Germinal center (tissue), 1 donor: ENCODE measurements at places on chromosomes 13 and 19.

- no peak for DNase-seq
Measured at GRCh38 chr19:50962245-50962644, 7.1 kb downstream of the KLK6 start.

DNA sequence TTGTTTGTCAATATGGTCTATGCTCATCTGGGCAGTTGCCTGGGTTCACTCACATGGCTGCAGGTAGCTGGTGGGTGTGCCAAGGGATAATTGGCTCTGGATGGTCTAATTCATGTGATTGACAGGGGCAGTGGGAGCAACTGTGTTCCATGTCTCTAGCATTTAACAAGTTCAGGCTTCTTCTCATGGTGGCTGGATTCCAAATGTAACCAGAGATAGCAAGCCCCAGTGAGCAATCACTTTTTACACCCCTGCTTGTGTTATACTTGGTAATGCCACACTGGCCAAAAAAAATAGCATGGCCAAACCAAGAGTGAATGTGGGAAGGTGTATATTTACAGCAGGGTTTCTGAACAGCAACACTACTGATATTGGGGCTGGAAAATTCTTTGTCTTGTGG is 89.6 kb upstream of the TNFSF11 start:
- DNase-seq: no peak

GRCh38 chr13:29760544-29760943 is 89.9 kb downstream of the UBL3 start:
- DNase-seq: no peak

DNA sequence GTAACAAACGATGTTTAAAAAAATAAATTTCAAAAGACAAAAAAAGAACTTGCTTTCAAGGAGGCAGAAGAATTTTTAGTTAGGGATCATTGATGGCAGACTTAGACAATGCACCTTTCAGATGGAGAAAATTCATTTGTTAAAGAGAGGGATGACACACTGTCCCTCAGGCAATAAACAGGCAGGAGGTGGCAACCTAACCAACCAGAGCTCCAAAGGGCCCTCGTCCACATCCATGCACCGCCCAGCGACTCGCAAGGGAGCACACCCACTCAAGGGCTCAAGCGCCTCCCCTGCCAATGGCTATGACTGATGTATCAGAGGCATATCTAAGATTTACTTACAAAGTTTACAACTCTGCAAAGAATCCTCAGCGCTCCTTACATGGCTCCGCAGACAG is 81.9 kb downstream of the TUBGCP3 start:
- DNase-seq: no peak

- DNase-seq: no peak
Measured at GRCh38 chr19:19256072-19256969, 16.8 kb downstream of the TM6SF2 start.

DNA sequence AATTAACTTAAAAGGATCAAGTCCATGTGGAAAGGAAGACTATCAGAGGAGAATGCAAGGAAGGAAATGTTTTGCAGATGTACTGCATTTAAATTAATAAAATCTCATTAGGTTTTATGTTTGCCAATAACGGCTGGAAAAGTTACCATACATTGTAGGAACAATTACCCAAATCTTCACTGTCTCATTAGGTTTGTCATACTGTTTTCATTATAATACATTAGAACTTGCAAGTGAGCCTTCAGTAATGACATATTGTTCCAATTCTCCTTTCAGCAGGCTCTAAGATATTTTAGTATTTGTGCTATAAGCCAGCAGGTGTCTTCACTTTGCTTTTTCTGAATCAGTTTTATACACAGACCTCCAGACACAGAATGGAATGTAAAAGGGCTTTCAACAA is 661.6 kb upstream of the KLHL1 start:
- no peak for DNase-seq

- no peak for DNase-seq
Measured at GRCh38 chr19:45705115-45705514, 12.6 kb downstream of the QPCTL start.

DNA sequence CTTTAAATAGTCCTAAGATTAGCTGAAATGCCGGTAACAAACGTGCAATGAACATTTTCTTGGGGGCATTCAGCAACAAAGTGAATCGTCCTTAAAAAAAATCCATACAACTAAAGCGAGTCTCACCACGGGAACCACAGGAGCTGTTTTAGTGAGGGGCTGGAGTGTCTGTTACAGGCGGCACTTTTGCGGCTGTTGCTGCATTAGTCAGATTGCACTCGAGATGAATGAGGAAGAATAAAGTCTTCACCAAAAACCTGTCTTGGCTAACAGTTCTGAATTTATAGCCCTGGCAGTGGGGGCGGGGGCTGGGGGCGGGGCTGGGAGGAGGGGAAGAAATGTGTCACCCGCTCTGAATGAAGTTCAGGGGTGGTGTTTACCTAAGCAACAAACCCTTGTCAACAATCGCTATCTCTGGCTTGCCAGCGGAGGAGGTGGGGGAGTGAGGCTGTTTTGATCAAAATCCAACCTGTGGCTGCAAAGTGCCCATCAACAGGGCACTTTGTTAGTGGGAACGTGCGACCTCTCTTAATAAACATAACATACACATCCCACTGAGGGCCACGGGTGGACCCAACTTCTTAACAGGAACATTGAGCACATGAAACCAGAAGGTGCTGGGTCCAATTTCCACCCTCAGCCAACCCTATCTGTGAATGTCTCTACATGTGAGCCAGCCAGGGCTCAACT is 44.5 kb downstream of the RFX2 start:
- no peak for DNase-seq

- DNase-seq: peak; percentile 23
Measured at GRCh38 chr13:32581177-32581786, 5.0 kb upstream of the PDS5B start.

GRCh38 chr13:36275190-36276002 is 22.2 kb downstream of the CCDC169 start:
- DNase-seq: no peak

- no peak for DNase-seq
Measured at GRCh38 chr19:4454747-4455718, 2.6 kb downstream of the UBXN6 start.

DNA sequence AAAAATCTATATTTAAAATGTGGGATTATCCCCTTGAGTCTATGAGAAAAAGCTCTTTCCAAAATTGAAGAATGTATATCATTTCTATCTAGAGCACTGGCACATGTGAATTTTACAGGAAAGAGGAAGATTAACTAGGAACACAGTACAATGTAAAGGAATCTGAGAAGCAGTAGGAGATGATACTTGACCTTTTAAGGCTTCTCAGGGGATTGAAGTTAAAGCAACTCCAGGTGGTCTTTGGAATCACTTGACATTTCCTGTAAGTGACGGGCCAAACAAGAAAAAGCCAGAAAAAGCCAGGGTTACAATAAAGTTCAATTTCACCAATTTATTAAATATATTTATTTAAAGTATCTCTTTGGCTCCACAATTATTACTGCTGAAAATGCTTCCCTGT is 1373.9 kb downstream of the OLFM4 start:
- no peak for DNase-seq

- no peak for DNase-seq
Measured at GRCh38 chr13:27977476-27978300, 8.6 kb upstream of the CDX2 start.

GRCh38 chr13:112740502-112741131 is 50.8 kb downstream of the ATP11A start:
- no peak for DNase-seq

GRCh38 chr19:34365463-34366401 is 736 bp downstream of the GPI start:
- peak; percentile 24 for DNase-seq

DNA sequence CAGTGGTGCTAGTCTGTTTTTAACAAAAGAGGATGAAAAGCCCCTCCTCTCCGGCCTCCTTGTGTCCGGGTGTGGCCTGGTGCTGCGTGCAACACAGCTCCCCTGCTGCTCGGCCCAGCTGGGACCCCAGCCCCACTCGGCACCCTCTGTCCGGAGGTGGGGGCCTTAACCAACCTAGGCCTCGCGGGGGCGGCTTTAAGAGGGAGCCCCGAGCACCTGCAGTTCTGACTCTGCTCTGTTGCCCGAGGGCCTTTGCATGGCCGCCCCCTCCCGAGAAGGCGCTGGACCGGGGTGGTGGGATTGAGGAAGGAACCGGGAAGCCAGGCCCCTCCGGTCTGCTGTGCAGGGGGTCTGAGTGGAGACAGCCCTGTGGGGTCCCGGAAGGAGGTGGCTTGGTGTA is 5.7 kb upstream of the GRIN3B start:
- no peak for DNase-seq

- DNase-seq: no peak
Measured at GRCh38 chr13:111249637-111250360, 70.6 kb upstream of the TEX29 start.

GRCh38 chr19:28793391-28794168 is 419.4 kb downstream of the UQCRFS1 start:
- no peak for DNase-seq

- DNase-seq: no peak
Measured at GRCh38 chr13:39105110-39105509, 66.9 kb downstream of the NHLRC3 start.

- no peak for DNase-seq
Measured at GRCh38 chr19:14748601-14749000, 29.8 kb downstream of the ADGRE2 start.

- DNase-seq: no peak
Measured at GRCh38 chr19:8028951-8029491, 23.5 kb upstream of the CCL25 start.

GRCh38 chr13:74037762-74038161 is 96.4 kb downstream of the KLF12 start:
- no peak for DNase-seq

GRCh38 chr19:4372165-4373012 is 28.0 kb downstream of the SH3GL1 start:
- no peak for DNase-seq

DNA sequence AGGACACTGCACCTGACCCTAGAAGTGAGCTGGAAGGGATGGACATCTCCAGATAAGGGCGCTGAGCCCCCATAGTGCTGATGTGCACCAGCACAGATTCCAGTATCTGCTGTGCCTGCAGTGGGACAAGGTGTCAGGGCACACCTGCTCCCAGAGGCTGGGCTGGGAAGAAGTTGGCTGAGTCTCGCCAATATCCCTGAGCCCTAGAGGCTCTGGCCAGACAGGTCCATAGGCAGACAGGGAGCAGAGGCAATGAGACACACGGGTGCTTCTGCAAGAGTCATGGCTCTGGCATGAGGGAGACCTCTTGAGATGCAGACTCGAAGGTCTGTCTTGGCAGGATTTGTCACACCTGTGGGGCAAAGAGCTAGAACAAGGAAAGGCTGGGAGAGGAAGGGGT is 1321.5 kb downstream of the UQCRFS1 start:
- DNase-seq: no peak

- no peak for DNase-seq
Measured at GRCh38 chr13:65505941-65506340, 1724.2 kb downstream of the PCDH9 start.

GRCh38 chr13:109715902-109716301 is 70.5 kb downstream of the IRS2 start:
- no peak for DNase-seq

GRCh38 chr13:32165796-32166195 is 134.2 kb downstream of the FRY start:
- no peak for DNase-seq

DNA sequence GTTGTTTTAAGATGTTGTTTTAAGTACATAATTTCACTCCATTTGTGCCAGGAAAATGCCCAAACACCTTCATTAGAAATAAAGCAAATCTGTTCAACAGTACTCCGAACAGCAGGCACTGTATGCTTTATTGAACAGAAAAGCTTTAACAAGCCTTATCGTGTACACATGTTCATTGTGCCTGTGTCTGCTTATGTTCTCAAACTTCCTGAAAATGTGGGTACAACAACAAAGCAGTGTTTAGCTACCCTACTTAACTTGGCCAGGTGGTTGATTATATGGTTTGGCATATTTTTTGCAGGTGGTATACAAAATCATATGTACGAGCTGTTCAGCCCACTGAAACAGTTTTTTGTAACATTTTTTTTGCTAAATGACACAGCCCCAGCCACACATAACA is 718.0 kb downstream of the DACH1 start:
- DNase-seq: no peak

DNA sequence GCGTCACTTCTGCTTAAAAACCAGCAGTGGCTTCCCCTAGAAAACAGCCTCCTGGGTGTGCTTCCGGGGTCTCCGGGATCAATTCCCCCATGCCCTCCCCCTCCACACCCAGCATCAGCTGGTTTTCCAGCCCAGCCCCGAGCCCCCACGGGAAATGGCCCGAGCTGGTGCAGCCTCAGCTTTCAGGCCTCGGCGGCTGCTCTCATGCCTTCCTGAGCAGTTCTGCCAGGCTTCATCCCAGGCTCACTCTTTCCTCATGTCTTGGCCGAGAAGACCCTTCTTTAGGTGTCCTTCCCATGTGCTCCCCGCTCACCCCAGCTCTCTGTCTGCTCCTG is 103.1 kb upstream of the RNF113B start:
- DNase-seq: no peak

- no peak for DNase-seq
Measured at GRCh38 chr19:43501661-43502418, 2.7 kb downstream of the PHLDB3 start.

DNA sequence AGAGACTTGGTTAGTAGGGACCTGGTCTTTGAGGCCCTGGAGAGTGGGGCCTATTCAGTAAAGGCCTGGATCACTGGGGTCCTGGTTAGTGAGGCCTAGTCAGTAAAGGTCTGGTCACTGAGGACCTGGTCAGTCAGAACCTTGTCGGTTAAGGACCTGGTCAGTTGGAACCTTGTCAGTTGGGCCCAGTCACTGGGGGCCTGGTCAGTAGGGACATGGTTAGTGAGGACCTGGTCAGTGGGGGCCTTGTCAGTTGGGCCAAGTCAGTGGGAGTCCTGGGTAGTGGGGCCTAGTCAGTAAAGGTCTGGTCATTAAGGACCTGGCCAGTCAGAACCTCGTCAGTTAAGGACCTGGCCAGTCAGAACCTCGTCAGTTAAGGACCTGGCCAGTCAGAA is 43.2 kb upstream of the TPM4 start:
- no peak for DNase-seq

GRCh38 chr19:35031072-35031881 is 1.0 kb downstream of the SCN1B start:
- no peak for DNase-seq

- peak; percentile 65 for DNase-seq
Measured at GRCh38 chr13:40664350-40665125, 1.9 kb downstream of the FOXO1 start.

DNA sequence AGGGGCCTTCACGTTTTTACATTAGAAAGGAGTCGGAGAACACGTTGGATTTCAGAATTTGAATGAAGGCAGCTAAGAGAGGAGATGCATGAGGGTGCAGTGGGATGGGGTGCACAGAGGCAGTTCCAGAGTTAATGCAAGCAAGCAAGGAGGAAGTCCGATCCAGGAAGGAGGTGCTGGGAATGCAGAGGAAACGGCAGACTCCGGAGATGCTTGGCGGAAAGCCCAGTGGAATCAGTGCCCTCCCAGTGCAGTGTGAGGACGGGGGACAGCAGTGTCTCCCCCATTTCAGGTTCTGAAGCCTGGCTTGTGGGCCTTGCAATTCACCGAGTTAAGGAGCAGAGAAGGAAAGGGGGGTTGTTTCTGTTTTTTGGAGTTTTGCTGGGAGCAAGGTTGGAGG is 100.4 kb downstream of the COL4A2 start:
- no peak for DNase-seq

DNA sequence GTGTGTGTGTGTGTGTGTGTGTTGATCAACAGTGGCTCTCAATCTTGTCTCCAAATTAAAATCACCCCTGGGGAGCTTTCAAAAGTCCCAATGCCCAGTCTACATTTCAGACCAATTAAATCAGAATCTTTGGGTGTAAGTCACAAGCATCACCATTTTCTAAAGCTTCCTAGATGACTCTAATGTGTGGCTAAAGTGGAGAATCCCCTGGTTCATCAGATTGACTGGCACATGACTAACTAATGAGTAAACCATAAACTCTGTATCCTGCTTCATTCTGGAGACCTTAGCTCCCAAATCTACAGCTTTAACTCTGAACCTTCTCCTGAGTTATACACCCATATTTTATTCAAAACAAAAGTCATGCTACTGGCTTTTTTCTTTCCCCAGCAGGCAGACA is 131.3 kb downstream of the SUCLA2 start:
- DNase-seq: no peak
